Cardiac muscle cell (in vitro differentiated cells and primary cell): ENCODE measurements at places on chromosomes 3 and 15. TPM values are rescaled to one million over a fixed set of nuclear protein-coding genes. Genes with fewer than 3 reads are reported as not detected.
A peak's percentile ranks its signal among the peaks of the same experiment; 100 is the strongest.

Gene KLF15
- 9.5 and 16.5 TPM in 2 replicates for total RNA-seq

DNA sequence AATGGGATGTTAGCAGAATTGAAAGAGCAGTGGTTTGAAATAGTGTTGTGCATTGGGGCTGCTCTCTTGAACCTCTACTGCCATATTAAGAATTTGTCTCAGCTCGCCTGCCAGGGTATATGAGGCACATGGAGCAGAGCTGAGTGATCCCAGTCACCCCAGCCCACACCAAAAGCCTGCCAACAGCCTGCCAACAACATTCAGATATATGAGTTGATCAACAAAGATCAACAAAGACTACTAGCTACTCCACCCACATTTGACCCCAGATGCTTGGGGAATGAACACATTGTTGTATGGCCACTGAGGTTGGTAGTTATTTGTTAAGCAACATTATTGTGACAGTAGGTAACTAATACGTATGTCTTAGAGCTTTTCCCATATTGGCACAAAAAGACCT is 570.9 kb upstream of the IL12A start:
- no peak for DNase-seq

DNA sequence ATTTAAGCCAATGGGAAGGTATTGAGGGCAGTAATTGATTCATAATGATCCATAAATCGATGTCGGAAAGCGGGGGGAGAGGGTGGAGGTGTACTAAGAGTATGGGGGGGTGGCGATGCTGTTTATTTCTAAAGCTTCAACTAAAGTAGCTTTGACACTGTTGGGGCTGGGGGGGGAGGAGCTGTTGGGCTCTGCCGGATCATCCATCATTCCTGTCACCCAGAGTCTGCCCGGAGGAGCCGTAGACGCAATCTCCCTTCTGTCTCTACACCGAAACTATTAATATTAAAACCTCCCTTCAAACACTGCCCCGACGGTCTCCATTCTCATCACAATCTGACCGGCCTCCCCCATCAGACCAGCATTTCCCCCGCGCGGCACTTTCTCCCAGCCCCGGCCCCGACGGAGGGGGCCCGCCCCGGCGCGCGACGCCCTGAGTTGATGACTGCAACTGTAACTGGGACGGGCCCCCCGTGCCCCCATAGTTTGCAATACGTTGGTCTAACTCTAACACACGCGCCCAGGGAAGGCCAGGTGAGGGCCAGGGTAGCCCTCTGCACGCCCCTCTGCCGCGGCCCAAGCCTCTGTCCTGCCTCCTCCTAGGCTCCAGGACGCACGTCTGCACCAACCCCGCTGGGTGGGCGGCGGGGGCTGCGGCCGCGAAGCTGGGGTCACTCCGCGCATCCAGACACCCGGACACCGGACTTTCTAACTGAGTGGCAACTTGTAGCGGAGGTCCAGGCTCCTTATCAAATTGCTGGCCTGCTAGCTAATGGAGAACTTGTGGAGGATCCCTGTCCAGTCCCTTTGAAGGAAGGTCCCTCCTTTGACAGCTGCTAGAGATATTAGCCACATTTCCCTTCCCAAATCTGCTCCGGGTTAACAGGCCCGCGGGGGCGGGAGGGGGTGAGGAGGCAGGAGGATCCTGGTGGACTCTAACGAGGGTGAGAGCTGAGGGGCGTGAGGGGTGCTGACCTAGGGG is 212.0 kb downstream of the MEIS2 start:
- DNase-seq: peak; percentile 66

DNA sequence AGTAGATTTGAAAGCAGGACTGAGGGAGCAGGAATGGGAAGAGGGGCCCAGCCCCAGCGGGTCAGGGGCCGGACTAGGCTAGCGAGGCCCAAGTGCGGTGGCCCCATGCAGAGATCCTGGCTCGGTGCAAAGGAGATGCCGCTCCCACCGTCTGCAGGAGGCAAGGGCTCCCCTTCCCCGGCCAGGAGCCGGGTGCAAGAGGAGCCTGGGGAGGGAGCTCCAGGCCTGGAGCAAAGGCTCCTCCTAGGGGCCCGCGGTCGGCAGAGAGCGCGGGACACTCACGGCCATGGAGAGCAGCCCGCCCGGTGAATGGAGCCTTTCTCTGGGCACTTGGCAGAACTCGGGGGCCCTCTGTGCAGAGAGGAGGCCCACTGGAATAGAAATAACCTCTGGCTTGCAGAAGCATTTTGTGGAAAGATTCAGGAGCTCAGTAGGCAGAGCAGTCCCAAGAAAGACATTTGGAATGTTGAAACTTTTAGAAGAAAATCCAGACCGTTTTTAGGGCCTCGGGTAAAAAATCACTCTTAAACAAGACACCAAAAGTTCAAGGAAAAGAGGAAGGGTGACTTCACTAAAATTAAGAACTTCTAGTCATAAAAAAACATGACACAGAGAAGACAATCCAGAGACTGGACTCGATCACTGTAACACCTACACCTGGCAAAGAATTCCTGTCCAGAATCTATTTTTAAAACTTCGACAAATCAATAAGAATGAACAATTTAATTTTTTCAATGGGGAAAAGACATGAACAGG is 43.0 kb upstream of the USP3 start:
- peak; percentile 51 for DNase-seq
